CD4-positive, alpha-beta memory T cell (primary cell): ENCODE measurements at places on chromosomes 5 and 9. TPM values are rescaled to one million over a fixed set of nuclear protein-coding genes. Genes with fewer than 3 reads are reported as not detected.

- no peaks in the 10 kb centered on the region for H3K27me3 ChIP-seq
- no peaks in the 10 kb centered on the region for H3K36me3 ChIP-seq
- no peak for DNase-seq
- no peaks in the 10 kb centered on the region for H3K4me1 ChIP-seq
Measured at GRCh38 chr9:17487467-17487866, 91.4 kb upstream of the SH3GL2 start.

GRCh38 chr9:130755377-130756007 is 61.9 kb downstream of the EXOSC2 start:
- H3K36me3 ChIP-seq, result no peaks in the 10 kb centered on the region
- DNase-seq, result no peak
- no peaks in the 10 kb centered on the region for H3K27me3 ChIP-seq

- no peak overlapping the region for H3K27ac ChIP-seq
- no peaks in the 10 kb centered on the region for H3K36me3 ChIP-seq
- no peak for DNase-seq
- no peaks in the 10 kb centered on the region for H3K27me3 ChIP-seq
- no peak overlapping the region for H3K4me3 ChIP-seq
Measured at GRCh38 chr5:38534156-38534453, 22.3 kb downstream of the LIFR start.

- no peak for DNase-seq
- H3K27ac ChIP-seq, result no peak overlapping the region
- no peak overlapping the region for H3K4me3 ChIP-seq
- no peaks in the 10 kb centered on the region for H3K36me3 ChIP-seq
- H3K27me3 ChIP-seq, result peaks cover 21% of the 10 kb centered on the region
Measured at GRCh38 chr9:126219648-126220063, 107.0 kb upstream of the MVB12B start.

DNA sequence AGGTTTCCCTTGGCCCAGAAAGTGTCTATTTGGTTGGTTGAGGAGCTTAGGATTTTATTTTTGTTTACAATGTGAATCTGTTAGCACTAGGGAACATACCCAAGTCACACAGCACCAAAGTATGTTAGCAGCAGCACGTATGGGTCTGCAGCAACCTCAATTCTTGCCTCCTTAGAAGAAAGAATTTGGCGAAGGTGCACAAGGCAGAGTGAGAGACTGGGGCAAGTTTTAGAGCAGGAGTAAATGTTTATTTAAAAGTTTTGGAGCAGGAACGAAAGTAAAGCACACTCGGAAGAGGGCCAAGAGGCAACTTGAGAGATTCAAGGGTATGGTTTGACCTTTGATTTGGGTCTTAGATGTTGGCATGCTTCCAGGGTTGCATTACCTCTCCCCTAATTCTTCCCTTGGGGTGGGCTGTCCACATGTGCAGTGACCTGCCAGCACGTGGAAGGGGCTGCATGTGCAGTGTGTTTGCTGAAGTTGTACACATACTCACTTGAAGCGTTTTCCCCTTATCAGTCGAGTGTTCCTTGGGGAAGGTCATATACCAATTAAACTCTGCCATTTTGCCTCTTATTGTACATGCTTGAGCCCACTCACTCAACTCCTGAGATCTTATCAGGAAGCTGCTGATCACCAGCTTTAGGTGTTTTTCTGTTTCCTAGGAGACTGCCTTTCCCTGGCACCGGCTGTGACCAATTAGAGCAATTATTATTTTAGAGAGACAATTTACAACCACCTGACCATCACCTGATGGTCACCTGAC is 64.9 kb upstream of the SHC3 start:
- no peak overlapping the region for H3K27ac ChIP-seq
- H3K4me1 ChIP-seq, result no peaks in the 10 kb centered on the region
- H3K36me3 ChIP-seq, result no peaks in the 10 kb centered on the region
- DNase-seq, result no peak
- H3K27me3 ChIP-seq, result no peaks in the 10 kb centered on the region
- H3K4me3 ChIP-seq, result no peak overlapping the region

GRCh38 chr9:75085640-75086039 is 2.3 kb downstream of the NMRK1 start:
- DNase-seq, result no peak
- H3K27ac ChIP-seq, result peak overlapping the region; percentile 92
- H3K4me3 ChIP-seq, result peak overlapping the region; percentile 89
- no peaks in the 10 kb centered on the region for H3K27me3 ChIP-seq

- no peaks in the 10 kb centered on the region for H3K36me3 ChIP-seq
- no peak overlapping the region for H3K4me3 ChIP-seq
- H3K4me1 ChIP-seq, result no peaks in the 10 kb centered on the region
- H3K27me3 ChIP-seq, result no peaks in the 10 kb centered on the region
Measured at GRCh38 chr5:167511-167910, 23.8 kb upstream of the LRRC14B start.

GRCh38 chr9:127277770-127278169 is 13.2 kb downstream of the GARNL3 start:
- no peaks in the 10 kb centered on the region for H3K27me3 ChIP-seq
- DNase-seq, result no peak

DNA sequence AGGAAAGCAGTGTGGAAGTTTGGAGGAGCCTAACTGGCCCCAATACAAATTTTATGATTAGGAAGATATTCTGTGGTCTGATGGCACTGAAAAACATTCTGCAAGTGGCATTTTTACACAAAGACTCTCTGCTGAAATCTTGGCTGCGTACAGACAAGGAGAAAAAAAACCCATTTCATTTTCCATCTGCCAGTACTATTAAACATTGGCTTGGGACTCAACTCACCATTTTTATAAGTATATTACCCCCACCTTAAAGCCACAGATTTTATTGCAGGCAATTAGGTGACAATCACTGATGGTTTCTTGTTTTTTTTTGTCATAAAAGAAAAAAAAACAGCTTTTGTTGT is 206.9 kb downstream of the PTTG1 start:
- H3K27me3 ChIP-seq, result no peaks in the 10 kb centered on the region
- H3K4me3 ChIP-seq, result no peak overlapping the region
- H3K4me1 ChIP-seq, result no peaks in the 10 kb centered on the region

DNA sequence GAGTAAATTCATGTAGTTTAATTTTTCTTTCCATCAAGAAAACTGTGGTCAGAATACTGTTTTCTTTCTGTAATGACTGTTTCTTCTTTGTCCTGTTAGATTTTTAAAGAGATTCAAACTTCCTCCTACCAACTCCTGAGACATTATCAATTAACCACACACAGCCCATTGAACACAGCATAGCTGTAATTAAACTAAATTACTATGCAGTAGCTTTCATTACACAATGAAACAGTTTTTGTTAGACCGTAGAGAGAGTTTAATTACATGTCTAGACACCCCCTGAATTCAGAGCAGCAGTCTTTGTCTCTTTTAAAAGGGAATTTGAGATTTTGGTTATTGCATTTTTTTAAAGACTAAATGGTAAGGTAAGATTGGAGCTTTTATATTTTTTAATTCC is 77.5 kb downstream of the STARD4 start:
- H3K27me3 ChIP-seq, result no peaks in the 10 kb centered on the region
- H3K4me1 ChIP-seq, result peaks cover 5% of the 10 kb centered on the region
- H3K27ac ChIP-seq, result no peak overlapping the region
- DNase-seq, result no peak

- no peaks in the 10 kb centered on the region for H3K36me3 ChIP-seq
- DNase-seq, result no peak
- H3K4me3 ChIP-seq, result no peak overlapping the region
Measured at GRCh38 chr9:922171-922570, 54.3 kb upstream of the DMRT3 start.

DNA sequence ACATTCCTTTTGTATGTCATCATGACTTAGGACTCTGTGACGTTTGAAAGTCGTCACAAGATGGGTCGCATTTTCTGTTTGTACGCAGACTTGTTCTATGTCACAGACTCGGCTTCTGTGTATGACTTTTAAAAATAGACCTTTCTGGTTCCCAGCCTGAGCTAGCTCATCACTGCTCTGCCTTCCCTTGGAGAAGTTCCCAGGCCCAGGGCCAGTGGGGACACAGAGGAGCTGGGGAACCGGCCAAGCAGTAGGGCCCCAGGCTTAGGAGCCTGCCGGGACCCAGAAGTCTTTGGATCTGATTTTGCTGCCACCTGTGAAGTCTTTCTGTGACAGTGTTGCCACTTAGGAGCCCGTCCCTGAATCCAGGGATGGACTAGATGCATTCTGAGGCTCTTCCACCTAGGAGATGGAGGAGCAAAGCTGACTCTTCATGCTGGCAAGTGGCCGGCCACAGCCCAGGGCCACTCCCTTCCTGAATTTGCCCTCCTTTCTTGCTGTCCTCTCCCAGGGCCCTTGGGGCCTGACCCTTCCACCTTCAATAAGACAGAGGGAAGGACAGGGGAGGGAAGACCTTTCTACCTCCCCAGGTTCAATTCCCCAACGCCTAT is 18.1 kb upstream of the UBE2QL1 start:
- no peaks in the 10 kb centered on the region for H3K27me3 ChIP-seq
- H3K4me1 ChIP-seq, result no peaks in the 10 kb centered on the region
- no peaks in the 10 kb centered on the region for H3K36me3 ChIP-seq
- no peak for DNase-seq
- H3K27ac ChIP-seq, result no peak overlapping the region

DNA sequence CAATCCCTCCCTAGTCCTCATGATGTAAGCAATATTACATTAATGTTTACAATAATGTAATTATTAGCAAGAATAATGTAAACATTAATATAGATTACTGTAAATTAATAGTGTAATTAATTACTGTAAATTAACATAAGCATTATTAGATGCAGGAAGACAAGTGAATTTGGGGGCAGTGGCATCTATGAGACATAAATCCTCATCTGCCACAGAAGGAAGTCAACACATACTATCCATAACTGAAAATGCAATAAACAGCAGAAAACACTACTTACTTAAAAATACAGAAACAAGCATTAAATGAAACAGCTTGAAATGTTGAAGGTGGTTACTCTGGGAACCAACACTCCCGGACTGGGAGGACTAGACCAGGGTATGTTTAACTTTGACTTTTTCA is 685 bp upstream of the NIPSNAP3A start:
- peak overlapping the region; percentile 89 for H3K4me3 ChIP-seq
- H3K27ac ChIP-seq, result peak overlapping the region; percentile 85

- no peaks in the 10 kb centered on the region for H3K36me3 ChIP-seq
- no peaks in the 10 kb centered on the region for H3K4me1 ChIP-seq
- no peak overlapping the region for H3K27ac ChIP-seq
Measured at GRCh38 chr9:105341434-105342146, 97.1 kb downstream of the SLC44A1 start.

GRCh38 chr9:93585695-93586094 is 9.3 kb downstream of the PHF2 start:
- H3K27me3 ChIP-seq, result no peaks in the 10 kb centered on the region
- peaks cover 6% of the 10 kb centered on the region for H3K4me1 ChIP-seq
- H3K4me3 ChIP-seq, result no peak overlapping the region
- no peaks in the 10 kb centered on the region for H3K36me3 ChIP-seq

DNA sequence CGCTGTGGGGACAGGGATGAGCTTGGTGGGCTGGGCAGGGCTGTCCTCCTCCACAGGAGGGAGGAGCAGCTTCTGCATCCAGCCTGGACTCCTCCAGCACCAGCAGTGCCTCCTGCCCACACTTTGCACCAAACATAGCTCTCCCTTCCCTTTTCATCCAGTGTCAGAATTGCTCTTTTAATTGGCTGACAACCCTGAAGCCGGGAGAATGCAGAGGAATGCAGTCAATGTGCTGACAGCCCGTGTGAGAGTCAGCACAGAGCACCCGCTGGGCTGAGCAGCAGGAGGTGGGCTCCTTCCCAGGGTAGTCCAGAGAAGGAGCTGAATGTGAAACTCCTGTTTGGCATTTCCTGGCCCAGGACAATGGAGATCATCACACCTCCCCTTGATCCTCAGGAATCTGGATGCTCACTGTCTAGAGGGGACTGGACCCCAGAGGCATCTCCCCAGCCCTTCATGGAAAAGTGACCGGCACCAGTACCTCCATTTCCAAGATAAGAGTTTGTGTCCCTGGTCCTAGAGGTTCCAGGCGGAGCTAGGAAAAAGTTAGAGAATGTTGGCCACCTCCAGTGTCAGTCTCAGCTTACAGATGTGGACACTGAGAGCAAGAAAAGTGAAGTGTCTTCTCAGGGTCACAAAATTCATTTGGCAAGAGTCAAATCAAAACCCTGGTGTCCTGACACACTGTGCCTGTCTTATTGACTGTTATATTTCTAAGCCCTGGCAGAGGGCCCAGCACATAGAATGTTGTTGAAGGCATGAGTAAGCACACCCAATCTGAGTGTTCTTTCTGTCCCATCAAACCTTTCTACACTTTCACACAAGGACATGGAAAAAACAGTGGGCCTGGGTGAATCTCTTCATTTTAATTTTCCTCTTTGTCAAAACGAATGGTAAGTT is 202.1 kb downstream of the SNX18 start:
- DNase-seq, result no peak
- H3K36me3 ChIP-seq, result no peaks in the 10 kb centered on the region
- peaks cover 13% of the 10 kb centered on the region for H3K4me1 ChIP-seq
- H3K27me3 ChIP-seq, result no peaks in the 10 kb centered on the region

DNA sequence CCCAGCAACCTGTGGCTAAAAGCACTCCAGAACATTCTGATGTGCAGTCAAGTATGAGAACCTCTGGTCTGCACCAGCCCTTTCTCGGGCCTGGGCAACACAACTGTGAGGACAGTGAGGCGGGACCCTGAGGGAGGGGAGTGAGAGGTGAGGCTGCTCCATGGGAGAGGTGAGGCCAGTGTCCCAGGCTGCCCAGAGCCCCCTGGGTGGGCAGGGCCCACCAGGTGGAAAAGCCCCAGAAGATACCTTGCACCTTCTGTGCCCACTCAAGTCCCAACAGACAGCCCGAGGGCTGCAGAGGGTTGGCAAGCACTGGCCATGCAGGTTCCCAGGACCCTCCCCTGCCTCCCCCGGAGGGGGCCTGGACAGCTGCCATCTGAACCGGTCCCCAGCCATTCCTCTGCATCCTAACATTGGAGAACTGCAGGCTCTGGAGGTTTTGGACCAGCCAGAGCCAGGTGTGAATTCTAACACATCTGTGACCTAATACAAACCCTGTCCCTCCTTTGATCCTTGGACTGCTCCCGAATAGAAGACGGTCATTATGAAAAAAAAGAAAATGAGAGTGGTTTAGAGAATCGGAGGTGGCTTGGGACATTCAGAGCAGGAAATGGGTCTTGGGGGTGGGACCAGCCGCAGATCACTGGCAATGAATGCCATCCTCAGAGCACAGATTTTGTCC is 57.0 kb downstream of the DUSP1 start:
- H3K4me1 ChIP-seq, result peaks cover 11% of the 10 kb centered on the region
- H3K4me3 ChIP-seq, result no peak overlapping the region
- no peak overlapping the region for H3K27ac ChIP-seq
- no peaks in the 10 kb centered on the region for H3K36me3 ChIP-seq
- DNase-seq, result no peak

The RELL2 gene
- 21.3 TPM for total RNA-seq

The IFNE gene
- not detected for total RNA-seq

The HTR4 gene
- total RNA-seq, result not detected

The AKNA gene
- 374 TPM for total RNA-seq

The RPL7A gene
- 2,268 TPM for total RNA-seq

The SLC25A2 gene
- 0.38 TPM for total RNA-seq
